ENCODE measurements at places on chromosomes 1 and 21.

DNA sequence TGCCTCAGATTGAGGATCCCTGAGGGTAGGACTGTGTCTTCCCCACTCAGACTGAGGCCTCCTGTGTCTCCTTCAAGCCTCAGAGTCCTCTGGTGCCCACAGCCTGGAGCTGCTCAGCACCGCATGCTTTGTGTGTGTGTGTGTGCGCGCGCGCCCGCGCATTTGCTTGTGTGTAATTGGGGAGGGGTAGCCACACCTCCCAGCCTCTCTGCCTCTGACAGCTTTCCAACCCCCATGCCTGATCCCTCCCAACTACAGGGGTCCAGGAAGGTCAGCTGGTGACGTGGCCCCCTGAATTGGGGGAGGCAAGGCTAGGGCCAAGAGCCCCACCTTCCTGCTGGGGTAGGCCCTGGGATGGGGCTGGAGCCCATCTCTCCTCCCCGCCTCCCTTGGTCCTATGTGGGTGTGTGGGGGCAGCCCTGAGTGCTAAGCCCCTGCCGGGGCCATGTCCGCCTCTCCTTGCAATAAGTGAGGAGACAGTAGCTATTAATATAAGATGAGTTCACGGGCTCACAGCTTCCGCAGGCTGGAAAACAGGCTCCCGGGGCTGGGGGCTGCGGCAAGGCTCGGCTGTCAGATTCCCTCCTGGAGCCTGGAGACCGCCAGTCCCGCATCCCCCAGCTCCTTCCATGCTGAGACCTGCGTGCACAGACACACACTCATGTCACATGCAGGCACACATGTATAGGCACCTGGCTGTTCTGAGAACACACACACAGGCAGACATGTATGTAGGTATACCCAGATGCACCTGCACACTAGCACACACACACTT, 7.0 kb downstream of the GPR3 start:
- no peak for DNase-seq

DNA sequence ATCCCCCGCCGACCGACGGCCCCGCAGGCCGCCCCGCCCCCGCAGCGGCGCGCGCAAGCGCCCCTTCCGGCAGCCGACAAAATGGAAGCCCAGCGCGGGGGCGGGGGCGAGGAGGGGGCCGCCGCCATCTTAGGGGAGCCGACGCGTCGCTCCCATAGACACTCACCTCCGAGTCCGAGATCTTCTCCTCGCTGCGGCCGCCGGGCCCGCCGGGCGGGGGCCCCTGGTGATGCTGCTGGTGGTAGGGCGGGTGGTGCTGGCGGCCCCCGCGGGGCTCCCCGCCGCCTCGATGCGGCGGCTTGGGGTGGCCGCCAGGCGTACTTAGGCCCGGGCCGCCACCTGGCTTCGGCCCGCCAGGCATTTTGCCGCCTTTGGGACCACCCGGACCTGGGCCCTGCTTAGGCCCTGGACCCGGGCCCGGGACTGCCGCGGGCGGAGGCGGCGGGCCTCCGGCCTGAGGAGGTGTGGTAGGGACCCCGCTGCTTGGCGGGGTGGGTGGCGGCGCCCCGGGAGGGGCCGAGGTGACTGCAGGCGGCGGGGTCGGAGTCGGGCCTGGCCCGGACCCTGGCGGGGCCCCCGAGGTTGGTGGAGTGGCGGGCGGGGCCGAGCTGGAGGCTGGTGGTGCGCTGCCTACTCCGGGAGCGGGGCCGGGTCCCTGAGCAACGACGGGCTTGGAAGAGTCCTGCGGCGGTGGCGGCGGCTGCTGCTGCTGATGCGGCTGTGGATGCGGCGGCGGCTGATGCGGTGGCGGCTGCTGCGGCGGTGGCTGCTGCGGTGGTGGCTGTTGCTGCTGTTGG, 691 bp downstream of the SFPQ start:
- peak; percentile 78 for DNase-seq

DNA sequence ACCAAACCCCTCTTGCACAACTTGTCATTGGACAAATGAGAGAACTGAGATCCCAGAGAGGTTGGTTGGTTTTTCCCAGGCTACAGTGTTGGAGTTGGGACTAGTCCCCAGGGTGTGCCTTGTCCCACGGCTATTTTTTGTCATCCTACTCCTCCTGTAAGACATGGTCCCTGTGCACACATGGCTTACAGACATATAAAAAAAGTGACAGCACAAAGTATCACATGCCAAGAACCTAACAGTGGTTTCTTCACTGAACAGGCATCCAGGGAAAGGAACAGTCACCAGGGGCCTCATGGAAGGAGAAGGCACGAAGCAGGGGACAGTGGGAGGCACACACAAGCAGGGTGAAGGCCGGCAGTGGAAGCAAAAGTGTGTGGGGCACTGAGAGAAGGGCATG, 36.5 kb downstream of the SERBP1 start:
- DNase-seq = no peak

- no peak for DNase-seq
These were observed 35.2 kb upstream of the RCSD1 start for GRCh38 chr1:167594822-167595221.

DNA sequence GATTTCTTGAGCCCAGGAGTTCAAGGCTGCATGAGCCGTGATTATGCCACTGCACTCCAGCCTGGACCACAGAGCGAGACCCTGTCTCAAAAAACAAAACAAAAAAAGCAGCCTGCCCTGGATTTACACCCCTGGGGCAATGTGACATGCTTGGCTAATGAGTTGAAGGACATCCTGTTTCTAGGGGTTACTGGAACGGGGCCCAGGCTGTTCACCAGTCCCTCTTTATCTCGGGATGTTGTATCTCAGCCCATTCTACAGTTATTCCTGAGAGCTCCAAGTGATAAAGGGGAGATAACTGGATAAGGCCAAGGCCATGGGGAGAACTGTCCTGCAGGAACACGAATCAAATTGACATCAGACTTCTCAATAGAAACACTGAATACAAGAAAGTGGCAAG, 21.7 kb upstream of the S100A2 start:
- DNase-seq = no peak

DNA sequence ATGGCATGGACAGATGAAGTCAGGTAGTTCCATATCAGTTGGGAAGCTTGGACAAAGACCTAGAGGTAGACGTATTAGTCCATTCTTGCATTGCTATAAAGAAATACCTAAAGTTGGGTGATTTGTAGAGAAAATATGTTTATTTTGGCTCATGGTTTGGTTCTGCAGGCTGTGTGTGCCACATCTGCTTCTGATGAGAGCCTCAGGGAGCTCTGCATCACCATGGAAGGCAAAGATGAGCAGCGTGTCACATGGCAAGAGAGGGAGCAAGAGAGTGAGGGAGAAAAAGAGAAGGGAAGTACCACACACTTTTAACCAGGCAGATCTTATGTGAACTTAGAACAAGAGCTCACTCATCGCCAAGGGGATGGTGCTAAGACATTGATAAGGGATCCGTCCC, 9.0 kb downstream of the TSACC start:
- no peak for DNase-seq

DNA sequence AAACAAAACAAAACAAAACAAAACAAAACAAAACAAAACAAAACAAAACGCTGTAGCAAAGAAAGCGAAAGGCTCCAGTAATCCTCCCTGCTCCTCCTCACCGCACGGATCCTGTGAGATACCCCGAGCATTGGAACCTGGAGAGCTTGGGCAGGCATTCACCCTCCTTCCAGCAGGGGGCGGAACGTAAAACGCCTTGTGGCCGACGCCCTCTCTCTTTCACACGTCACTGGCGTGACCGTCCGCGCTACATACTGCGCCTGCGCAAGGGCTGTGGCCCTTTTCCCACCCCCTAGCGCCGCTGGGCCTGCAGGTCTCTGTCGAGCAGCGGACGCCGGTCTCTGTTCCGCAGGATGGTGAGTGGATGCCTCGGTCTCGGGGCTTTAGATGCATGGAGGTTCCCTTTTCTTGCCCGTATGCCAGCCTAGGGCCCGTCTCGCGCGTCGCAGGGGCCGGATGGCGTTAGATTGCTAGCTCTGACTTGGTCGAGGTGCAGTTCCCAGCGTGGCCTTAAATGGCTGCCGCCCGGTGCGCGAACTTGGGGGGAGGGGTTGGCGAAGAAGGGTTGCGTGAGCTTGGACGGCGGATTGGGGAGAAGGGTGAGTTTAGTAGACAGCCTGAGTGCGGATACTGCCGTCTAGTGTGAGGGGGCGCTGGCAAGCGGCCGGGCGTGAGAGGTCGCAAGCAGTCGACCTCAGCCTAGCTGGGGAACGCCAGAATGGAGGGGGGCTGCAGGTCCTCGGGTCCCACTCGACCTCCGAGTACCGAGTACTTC, at the start of gene RPL5:
Gene RPL5 (plus strand): TSS at position 279 of the 775 bp plus-strand sequence. CDS start 75 bp downstream, at position 354.
- peak; percentile 93 for DNase-seq

DNA sequence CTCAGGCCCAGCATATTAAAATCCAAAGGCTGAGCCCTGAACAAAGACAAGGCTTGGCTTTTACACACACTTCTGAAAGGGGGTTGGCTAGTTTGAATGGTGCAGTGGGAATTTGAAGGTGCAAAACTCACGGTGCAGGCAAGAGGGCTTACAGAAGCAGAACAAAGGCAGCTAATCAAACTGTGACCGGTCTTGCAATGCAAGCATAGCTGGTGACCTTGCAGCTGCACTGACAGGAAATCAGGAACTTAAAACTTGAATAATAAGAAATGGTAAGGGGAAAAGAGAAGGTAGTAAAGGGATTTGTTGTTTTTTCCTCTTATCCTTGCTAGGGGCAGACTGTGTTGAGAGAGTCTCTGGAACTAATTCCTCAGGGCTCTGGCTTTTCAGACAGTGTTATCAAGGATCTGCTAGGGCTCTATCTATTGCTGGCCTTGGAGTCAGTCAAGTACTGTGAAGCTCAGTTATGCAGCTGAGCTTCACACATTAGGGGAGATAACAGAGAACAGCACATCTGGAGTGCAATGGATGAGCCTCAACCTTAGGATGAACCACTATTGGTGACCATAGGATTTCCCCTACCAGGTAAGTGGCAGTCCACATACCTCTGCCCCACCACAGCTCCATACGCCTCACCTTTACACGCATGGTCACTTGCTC, 97.6 kb downstream of the PPIAL4G start:
- no peak for DNase-seq

GRCh38 chr1:164647211-164647610, 88.2 kb downstream of the PBX1 start:
- no peak for DNase-seq

- DNase-seq = no peak
These were observed 125.4 kb upstream of the GPR52 start for GRCh38 chr1:174322202-174322862.

- no peak for DNase-seq
These were observed 11.6 kb downstream of the IFI6 start for GRCh38 chr1:27660300-27660835.

DNA sequence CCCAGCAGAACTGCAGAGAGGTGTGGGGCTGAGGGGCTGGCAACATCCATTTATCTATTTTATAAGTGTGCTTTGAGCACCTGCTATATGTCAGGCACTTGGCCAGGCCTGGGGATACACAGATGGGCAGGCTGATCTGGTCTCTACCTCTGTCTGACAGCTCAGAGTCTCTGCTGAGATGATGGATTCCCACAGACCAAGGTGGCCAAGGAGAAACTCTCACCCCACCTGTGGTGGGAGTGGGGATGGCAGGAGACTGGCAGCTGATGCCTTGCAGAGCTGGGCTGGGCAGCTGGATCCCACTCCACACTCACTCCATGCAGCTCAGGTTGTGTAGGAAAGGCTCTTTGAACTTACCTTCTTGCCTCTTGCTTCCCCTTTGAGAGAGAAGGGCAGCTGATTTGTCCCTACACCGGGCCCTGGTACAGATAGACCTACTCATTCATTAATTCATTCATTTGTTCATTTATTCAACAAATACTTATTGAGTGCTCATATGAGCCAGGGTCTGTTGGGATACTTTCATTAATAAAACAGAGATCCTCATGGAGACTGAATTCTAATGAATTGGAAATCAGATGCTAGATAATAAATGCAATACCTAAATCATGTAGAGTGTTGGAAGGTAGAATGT, 9.0 kb downstream of the ADORA1 start:
- DNase-seq = no peak

DNA sequence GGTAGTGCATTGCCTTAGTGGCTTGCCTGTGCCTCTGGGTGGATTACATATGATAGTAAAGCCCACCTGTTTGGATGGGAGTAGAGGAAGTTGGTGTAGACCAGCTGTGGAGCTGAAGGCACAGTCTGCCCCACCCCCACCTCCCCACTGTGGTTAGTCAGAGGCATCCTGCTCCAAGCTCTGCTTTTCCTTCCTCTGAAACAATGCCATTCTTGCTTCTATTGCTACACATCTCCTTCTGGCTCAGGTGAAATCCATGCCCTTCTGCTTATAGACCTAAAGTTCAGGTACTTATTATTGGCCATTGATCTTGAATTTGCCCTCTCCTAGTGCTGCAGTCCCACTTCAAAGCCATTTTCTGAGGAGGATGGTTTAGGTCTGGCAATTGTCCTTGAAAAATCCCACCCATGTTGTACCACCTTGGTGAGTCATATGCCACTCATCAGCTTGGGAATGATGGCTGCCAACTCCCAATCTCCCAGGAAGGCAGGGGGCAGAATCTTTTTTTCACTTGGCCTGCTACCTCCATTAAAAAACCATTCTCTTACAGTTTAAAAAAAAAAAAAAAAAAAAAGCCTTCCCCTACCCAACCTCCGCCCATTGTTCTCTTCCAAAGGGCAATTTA, 6.7 kb upstream of the TXLNA start:
- DNase-seq = no peak

GRCh38 chr1:79928901-79929300, 922.4 kb upstream of the ADGRL4 start:
- DNase-seq = no peak

GRCh38 chr1:16615253-16616252, 2.2 kb upstream of the NBPF1 start:
- DNase-seq = no peak

GRCh38 chr1:207822602-207823451, 71.0 kb downstream of the CD46 start:
- peak; percentile 20 for DNase-seq

DNA sequence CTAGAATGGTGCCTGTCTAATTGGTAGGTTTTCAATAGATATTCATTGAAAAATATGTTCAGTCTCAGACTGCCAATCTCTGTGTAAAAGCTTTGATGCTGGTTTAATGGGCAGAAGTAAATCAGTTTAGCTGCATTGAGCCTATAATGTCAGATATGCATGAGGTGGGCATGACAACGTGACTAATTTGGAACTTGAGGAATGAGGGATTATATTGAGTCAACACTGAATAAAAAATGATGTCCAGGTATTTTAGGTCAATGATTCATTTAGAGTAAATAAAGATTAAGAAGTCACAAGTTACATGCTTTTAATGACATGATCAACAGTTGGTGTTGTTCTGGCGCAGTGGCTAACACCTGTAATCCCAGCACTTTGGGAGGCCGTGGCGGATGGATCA, 3.0 kb downstream of the WDR3 start:
- no peak for DNase-seq

DNA sequence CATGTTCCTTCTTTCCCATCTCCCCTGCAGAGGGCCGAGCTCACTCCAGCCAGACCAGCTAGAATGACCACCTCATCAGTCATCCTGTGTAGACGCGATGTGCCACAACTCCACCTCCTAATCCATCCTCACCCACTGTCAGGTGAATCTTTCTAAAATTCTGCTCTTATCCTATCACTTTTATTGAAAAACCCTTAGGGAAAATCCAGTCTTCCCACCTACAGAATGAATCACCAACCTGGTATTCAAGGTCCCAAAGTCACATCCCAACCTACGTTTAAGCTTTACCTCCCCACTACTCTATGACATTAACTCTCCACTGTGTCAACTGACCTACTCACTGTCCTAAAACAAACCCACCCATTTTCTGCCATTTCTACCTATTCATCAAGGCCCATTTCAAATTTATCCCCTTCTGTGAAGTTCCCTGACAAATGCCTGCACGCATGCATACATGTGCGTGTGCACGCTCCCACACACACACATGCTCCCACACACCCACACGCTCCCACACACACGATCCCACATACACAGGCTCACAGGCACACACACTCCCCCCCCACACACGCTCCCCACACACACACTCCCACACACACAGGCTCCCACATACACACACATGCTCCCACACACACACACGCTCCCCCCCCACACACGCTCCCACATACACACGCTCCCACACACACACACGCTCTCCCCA, 27.7 kb downstream of the HSF2BP start:
- DNase-seq = no peak
